ENCODE measurements at places on chromosomes 5 and 9.

- DNase-seq, result no peak
Measured at GRCh38 chr5:60489377-60489776, 210.6 kb downstream of the DEPDC1B start.

DNA sequence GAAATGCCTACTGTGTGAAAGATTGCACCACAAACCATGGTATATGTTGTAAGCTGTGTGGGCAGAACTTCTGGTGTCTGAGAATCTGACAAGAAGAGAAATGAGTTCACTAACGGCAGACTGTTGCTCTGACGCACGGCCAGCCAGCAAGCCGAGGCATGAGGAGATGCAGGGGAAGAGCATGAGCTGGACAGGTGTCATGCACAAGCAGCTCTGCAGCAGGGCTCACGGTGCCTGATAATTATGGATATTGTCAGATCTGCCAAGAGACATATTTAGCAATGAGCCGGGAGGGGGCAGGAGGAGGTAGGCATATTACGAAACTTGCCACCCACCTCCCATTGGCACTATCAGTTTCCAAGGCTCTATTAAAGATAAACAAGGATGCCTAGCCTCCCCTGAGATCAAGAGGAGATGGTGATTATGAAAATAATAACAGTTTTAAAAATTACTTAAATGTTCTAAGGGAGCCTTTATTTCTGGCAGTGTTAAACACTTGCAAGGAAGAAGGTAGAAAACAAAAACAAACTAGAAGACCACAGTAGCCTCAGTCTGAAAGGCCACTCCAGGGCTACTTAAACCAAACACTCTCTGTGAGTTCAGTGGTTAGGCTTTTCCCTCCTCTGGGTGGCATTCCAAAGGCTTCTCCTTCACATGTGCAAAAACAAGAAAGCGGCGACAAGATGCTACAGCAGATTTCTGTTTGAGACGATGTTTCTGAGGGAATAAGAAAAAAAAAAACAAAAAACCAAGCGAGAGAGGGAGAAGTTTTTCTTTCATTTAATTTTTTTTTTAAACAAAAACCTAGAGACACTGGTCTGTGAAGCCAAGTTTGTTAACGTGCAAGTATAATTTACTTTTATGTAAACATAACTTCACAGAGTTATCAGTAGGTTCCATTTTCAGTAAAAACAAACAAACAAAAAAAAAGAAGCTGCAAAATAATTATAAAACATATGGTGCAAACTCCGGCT lies 339.5 kb downstream of the BNC2 start:
- DNase-seq, result peak; percentile 92

GRCh38 chr5:126015235-126016181 lies 407.7 kb upstream of the GRAMD2B start:
- peak; percentile 20 for DNase-seq

GRCh38 chr9:112149211-112149610 lies 25.9 kb downstream of the SUSD1 start:
- no peak for DNase-seq

GRCh38 chr5:96726802-96727201 lies 64.6 kb downstream of the CAST start:
- no peak for DNase-seq

DNA sequence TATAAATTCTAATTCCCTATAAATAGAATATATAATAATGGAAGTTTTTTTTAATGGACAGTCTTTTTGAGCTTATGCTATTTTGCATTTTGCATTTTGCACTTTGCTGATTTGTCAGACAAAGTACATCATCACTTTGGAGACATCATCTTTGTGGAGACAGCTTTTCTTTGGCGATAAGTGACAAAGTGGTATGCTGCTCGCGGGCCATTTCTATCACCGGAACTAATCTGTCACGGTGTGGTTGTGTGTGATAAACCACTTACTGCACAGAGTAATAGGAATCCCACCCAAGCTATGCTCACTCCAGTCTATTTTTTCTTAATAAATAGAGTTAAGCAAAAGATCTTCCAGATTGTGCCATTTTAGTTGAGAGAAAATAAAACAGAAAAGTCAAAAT lies 133.1 kb downstream of the MACIR start:
- no peak for DNase-seq

- DNase-seq, result no peak
Measured at GRCh38 chr5:98734646-98735045, 38.8 kb upstream of the RGMB start.

- DNase-seq, result no peak
Measured at GRCh38 chr9:81791076-81791475, 101.7 kb upstream of the TLE1 start.

DNA sequence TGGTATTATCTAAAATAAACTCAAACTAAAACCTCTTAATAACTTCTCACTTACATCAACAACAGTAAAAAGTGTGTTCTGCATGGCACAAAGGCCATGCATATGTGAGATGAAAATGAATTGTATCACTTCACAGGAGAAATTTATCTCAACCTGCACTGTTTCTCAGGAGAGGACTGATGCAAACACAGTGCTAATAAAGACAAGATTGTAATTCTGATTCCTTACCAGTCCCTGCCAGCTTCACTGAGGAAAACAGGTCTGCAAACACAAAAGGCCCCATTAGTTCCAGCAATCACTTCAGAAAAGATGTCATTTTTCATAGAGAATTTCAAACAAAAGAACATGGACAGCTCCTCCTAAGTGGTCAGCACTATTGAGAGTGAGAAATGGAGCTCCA lies 117.3 kb upstream of the PDE4D start:
- no peak for DNase-seq

DNA sequence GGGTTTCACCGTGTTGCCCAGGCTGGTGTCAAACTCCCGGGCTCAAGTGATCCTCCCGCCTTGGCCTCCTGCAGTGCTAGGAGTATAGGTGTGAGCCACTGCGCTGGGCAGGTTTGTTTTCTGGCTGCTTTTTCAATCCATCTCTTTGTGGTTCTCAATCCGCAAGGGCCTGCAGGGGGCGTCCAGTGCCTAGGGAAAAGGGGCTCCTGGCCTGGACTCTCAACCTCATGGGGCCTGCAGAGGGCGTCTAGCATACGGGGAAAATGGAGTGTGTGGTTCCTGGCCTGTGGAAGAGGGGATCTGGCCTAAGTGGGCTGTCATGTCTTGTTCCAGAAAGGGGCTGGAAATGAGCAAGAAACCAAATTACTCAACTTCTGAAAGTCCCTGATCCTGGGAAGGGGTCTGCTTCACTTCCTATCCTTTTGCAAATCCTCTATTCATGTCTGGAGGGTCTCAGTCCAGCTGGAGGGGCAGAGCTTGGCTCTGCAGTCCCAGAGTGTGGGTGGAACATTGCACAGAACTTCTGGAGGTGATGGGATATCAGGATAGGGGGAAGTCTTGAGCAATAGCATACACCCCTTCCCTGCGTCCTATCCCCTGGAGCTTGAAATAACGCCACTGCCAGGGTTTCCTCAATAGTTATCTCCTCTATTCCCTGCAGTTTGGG lies 12.7 kb upstream of the CCL27 start:
- no peak for DNase-seq

- no peak for DNase-seq
Measured at GRCh38 chr5:148458036-148458888, 74.5 kb downstream of the FBXO38 start.

- DNase-seq, result no peak
Measured at GRCh38 chr5:657570-657969, 35.6 kb downstream of the TPPP start.
